ENCODE measurements at places on chromosomes 2 and 18.

- DNase-seq: no peak
These were observed 135.1 kb upstream of the ID2 start for GRCh38 chr2:8546612-8547283.

DNA sequence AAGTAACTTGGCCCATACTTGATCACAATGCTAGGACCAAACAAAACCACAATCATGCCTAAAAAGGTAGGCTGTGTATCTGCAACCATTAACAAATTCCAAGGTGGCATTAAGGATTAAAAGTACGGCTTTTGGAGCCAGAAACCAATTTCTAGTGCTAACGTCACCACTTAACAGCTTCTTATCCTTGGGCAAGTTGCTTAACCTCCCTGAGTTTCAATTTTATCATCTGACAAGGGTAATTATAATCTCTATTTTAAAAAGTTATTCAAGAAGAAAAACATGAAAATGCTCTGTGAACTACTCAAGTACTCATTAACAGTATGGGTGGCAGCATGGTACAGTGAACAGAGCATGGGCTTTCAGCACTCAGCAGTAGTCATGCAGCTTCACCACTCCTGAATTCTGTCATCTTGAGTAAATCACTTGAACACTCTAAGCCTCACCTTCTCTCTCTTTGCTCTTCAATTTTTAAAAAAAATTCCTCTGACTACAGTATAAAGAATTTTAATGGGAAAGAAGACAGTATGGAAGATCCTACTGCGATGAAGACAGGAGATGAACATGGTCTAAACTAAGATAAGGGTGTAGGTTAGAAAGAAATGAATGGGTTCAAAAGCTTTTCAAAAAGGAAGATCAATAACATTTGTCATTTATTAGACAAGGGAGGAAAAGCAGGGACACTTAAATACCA lies 69.2 kb downstream of the SS18 start:
- no peak for DNase-seq

- DNase-seq: no peak
These were observed 67.7 kb upstream of the ARHGAP28 start for GRCh38 chr18:6661692-6662415.

GRCh38 chr2:54081574-54081973 lies 33.8 kb upstream of the ACYP2 start:
- peak; percentile 43 for DNase-seq

DNA sequence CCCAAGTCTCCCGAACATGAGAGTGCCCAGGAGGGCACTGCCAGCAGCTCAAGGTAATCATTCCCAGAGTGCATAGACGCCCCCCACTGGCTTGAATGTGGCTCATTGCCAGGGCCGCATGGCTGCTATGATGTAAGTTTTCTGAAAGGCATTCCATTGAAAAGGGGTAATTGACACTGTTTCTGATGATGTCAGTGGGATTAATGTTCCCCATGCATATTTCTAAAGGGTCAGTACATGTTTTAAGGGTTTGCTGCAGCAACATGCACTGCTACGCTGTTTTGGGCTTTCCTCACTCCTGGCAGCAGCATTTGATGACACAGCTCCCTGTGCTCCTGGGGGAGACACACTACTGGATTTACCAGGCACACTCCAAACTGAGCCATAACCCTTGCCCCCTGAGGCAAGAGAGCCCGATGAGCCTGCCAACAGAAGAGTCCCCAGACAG lies 36.7 kb downstream of the KIAA2012 start:
- DNase-seq: no peak

GRCh38 chr2:84832772-84833461 lies 48.0 kb downstream of the TRABD2A start:
- DNase-seq: no peak

DNA sequence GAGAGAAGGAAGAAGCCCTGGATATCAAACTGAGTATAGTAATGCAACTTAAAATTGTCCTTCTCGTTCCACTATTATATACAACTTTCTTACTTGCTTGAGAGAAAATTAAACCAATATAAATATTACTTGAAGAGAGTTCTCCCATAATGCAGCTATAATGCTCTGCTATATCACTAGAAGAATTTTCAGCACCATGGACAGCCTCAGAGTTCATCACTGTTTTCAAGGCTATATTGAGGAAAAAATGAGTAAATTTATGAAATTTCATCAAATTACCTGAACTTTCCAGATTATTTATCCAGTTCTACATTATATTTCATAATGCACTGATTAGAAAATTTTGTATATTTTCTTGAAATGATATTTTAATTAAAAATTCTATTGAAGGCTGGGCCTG lies 1053.5 kb upstream of the FAM98A start:
- no peak for DNase-seq

GRCh38 chr18:2223849-2224248 lies 347.5 kb downstream of the METTL4 start:
- DNase-seq: no peak

DNA sequence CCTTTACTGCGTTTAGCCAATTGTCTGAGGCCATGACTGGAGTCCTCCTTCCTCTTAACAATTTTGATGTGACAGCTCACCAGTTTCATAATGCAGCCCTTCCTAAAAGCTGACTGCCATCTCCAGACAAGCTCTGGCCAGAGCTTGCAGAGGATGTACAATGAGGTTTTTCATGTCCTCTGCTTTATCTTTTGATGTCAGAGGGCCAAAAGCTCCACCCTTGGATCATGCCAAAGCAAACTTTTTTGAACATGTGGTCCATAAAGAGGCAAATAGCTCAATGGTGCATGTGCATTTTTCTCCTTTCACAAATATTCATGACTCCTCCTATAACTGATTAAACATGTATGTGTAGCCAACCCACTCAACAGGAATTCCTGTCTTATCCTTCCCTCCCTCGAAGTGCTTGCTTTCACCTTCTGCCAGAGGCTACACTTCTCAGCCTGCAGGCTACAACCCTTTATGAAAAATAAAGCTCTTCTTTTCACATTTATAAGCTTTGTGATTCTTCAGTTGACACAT lies 266.2 kb downstream of the FBXO15 start:
- no peak for DNase-seq

- DNase-seq: no peak
These were observed 36.7 kb upstream of the NPC1 start for GRCh38 chr18:23623040-23623439.

DNA sequence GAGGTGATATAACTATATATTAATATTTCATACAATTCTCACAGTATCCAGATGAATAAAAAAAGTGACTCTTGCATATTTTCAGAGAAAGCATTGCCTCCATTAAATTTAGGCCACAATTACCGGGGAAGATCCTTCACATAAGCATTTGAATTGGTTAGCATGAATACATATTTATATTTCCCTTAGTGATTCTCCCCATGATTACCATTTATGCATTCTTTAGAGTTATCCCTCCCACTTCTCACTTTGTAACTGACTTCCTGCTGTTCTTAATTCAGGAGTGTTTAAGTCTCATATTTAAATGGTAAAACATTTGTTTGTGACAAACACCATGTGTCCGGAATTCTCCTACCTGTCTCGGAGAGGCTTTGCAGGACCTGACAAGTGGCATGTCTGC lies 523.4 kb downstream of the CCDC85A start:
- no peak for DNase-seq

DNA sequence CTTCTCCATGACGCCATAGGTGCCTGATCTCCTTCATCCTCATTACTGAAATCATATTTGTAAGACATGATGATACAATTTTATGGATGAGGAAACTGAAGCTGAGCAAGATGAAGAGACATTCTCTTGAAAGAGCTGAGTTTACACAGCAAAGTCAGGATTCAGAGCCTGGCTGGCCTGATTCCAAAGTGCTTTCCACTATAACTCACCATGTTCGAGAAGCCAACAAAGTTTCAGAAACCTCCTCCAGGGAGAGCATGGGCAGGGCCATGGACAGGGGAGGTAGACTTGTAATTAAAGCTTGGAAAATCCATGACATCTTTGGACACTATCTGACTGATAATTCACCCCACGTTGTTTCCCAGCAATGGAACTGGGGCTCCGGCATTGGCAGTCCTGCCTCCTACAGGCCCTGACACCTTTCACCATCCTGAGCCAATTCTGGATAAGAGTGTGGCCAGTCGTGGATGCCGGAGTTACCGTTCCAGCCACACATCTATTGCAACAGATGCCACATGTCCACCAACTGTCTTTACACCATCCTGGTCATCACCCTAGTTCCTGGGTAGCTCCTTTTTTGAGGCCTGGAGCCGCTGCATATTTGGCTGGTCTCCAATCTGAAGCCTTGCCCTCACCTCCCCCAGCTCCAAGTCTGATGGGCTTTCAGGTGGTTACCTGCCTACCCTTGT lies 85.0 kb upstream of the PPP1CB start:
- no peak for DNase-seq

- DNase-seq: no peak
These were observed 400.3 kb upstream of the HNRNPA3 start for GRCh38 chr2:176812246-176812775.

DNA sequence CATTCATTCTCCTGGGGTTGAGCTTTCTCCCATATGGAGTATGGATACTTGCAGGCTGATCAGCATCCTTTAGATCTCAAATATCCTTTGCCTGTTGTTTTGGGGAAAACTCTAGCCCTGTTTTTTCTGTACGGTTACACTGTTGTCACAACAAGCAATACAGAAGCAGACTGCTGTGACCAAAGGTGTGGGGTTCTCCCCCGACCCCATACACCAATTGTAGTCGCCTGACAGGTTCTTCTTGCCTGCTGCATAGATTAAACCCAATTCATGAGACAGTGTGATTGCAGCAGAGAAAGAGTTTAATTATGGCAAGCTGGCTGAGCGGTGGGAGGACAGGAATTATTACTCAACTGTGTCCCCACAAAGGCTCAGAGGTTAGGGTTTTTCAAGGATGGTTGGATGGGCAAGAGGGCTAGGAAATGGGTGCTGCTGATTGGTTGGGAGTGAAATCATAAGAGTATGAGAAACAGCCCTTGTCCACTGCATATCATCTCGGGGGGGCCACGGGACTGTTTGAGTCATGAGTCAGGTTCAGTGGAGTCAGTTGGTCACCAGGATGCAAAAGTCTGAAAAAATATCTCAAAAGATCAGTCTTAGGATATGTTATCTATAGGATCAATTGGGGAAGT lies 40.6 kb downstream of the ITGB1BP1 start:
- no peak for DNase-seq

GRCh38 chr2:133431289-133431688 lies 137.0 kb downstream of the NCKAP5 start:
- no peak for DNase-seq

DNA sequence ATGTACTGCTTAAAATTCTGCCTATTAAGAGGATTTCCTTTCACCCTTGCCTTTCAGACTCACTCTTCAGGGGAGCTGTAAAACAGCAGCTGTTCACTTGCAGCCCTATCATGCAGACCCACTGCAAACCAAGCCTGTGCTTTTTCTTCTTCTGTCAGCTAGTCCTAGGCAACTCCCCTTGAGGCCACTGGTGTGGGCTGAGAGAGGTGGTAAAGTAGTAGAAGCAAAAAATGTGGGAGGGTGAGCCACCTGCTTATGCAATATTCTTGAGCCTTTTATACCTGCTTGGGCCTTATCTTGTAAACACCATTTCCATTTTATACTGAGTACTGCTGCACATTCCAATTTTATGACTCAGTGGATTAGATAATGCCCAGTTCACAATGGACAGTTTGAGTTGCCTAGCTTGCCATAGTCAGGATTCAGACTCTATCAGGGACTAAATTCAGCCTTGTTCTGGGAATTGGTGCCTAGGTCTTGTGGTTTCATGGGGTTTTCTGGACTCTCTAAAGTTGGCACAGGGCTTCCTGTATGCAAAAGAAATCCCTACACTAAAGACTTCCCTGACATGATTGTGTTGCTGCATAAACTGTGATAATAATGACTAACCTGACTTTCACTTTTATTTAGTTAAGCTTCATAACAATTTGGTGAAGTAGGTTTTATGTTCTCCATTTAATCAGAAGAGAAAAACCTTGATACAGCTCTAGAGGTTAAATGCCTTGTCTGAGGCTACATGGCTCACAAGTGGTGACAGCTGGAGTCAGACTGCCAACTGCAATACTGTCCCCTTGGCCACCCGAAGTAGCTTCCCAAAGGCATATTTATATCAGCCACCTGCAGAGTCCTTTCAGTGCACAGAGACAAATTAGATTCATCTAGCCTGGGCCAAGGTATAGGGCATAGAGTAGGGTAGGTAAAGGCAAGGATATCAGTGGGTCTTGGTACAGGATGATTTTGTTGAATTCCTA lies 47.4 kb upstream of the KDM3A start:
- DNase-seq: no peak

- no peak for DNase-seq
These were observed 49.3 kb upstream of the PROKR1 start for GRCh38 chr2:68594041-68594440.

DNA sequence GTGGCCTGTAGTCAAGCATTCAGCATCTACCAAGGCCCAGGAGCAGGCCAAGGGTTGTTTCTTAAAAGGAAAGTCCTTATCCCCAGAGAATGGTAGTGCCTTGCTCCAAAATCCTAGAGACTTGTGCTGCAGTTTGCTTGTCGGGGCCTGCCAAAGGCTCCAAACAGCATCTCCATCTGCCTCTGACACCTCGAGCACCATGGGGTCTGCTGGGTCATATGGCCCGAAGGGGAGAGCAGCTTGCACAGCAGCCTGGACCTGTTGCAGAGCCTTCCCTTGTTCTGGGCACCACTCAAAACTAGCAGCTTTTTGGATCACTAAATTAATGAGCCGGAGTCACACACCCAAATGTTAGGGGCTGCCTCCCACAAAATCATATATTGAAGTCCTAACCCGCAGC lies 35.7 kb downstream of the GNAL start:
- DNase-seq: no peak

- no peak for DNase-seq
These were observed 158.0 kb downstream of the CAPN13 start for GRCh38 chr2:30649278-30649677.

DNA sequence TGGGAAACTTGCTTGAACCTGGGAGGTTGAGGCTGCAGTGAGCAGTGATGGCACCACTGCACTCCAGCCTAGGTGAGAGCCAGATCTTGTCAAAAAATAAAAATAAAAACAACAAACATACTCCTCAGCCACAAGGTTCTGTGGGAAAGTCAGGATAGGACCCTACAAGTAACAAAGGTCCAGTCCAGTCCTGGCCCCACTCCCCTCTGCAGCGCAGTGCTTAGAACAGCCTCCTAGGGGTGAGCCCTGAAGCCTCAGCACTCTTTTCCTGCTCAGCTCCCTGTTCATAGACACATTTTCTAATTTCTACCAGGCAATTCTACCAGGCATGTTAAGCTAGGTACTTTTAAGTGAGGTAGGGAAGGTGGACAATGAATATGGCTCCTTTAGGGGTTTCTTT lies 22.2 kb upstream of the SDC1 start:
- DNase-seq: no peak

DNA sequence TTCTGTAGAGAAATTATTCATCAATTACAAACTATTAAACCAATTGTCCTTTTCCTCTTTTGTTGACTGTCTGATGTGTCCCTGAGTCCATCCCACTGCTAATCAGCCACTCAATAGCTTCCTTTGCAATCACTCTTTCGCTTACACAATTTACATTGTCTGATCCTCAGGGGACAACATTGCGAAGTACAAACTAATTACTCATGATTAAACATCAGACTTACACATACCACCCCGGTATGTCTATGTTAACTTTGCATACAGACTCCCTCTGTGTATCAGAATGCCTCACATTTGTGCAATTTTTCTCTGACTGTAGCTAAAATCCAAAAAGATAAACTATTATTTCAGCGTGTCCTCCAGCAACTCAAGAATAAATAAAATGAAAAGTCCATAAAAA lies 264.4 kb upstream of the REV1 start:
- no peak for DNase-seq

- DNase-seq: no peak
These were observed 309.0 kb downstream of the GULP1 start for GRCh38 chr2:188600536-188601210.
